Colonic mucosa (tissue), 4 donors: ENCODE measurements at places on chromosomes 6 and 20. TPM values are rescaled to one million over a fixed set of nuclear protein-coding genes. Genes with fewer than 3 reads are reported as not detected.

GRCh38 chr6:17551383-17551958 is 48.6 kb upstream of the FAM8A1 start:
- no peaks in the 10 kb centered on the region for H3K36me3 ChIP-seq
- no peak overlapping the region for H3K27ac ChIP-seq
- H3K4me1 ChIP-seq, result no peaks in the 10 kb centered on the region

GRCh38 chr20:5710551-5710950 is 39.6 kb upstream of the SHLD1 start:
- H3K36me3 ChIP-seq, result no peaks in the 10 kb centered on the region
- no peaks in the 10 kb centered on the region for H3K4me1 ChIP-seq
- DNase-seq, result no peak
- H3K27ac ChIP-seq, result no peak overlapping the region
- no peaks in the 10 kb centered on the region for H3K27me3 ChIP-seq

DNA sequence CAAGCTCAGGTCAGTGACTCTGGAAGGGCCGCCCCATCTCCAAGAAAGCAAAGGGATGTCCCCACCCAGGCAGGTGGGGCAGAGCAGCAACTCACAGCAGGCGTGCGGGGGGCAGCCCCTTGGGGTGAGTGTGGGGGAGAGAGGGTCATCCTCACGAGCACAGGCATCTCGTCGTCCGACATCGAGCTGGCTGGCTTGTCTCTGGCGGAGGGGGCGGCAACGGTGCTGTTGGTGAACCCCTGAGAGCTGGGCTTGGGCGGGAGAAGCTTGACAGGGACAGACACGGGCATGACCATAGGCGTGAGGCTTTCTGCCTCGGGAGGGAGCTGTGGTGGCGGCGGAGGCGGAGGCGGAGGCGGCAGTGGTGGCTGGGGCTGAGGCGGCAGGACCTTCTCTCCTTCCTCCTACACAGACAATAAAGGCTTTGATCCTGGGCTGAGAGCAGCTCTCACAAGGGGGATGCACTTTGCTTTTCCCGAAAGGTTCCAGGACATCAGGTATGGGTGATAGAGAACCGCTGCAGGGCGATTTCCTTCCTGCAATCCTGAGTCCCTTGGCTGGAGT is 45.6 kb upstream of the MRPS10 start:
- no peaks in the 10 kb centered on the region for H3K4me1 ChIP-seq
- H3K36me3 ChIP-seq, result no peaks in the 10 kb centered on the region
- no peak overlapping the region for H3K27ac ChIP-seq
- DNase-seq, result no peak
- H3K27me3 ChIP-seq, result no peaks in the 10 kb centered on the region

DNA sequence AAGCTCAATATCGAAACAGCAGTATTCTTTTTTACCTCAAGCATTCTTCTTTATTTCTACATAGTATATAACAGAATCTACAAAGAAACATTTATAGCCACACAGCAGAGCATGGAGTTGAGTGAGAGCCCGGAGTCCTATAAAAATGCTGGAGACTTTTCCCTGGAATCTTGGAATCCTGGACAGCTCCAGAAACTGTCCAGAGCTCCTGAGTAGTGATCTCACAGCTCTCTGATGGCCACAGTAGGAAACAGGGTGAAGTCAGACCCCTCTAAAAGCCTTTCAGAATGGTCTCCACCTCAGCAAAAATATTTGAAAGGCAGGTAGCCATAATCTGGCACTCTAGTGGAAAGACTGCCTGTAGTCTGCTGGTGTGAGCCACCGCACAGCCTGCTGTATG is 149.3 kb upstream of the STXBP5 start:
- no peak overlapping the region for H3K4me3 ChIP-seq
- no peaks in the 10 kb centered on the region for H3K27me3 ChIP-seq
- no peak overlapping the region for H3K27ac ChIP-seq
- H3K36me3 ChIP-seq, result no peaks in the 10 kb centered on the region

DNA sequence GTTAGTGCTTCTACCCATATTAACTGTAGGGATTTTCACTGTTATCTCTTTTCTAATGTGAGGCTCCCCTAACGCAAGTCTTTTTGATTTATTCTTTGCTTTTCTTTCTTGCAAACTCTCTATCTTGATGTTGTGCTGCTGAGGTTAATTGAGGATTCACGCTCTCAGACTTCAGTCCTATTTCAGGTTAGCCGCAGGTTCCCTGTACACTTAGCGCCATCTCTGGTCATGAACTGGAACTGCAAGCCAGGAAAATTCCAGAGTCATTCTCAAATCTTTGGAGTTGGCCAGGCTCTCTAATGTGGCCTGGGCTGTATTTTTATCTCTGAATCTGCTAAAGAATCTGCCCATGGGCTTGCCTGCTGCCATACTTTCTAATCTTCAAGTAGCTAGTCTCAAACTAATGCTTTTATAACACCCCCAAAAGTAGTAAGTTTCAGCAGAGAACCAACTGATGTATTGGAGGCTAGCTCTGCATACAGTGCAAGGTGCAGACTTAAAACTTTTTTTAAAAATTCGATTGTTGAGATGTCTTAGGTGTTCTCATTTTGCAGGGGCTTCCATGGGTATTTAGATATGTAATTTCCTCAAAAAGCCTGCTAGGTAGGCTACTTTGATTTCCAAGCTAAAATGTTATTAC is 91.1 kb upstream of the OPRM1 start:
- H3K4me1 ChIP-seq, result no peaks in the 10 kb centered on the region
- no peaks in the 10 kb centered on the region for H3K27me3 ChIP-seq
- H3K4me3 ChIP-seq, result no peak overlapping the region
- H3K27ac ChIP-seq, result no peak overlapping the region
- DNase-seq, result peak; percentile 20
- no peaks in the 10 kb centered on the region for H3K36me3 ChIP-seq

The LKAAEAR1 gene
- total RNA-seq, result not detected

- no peak overlapping the region for H3K27ac ChIP-seq
- no peaks in the 10 kb centered on the region for H3K36me3 ChIP-seq
- no peaks in the 10 kb centered on the region for H3K27me3 ChIP-seq
- no peak for DNase-seq
- peaks cover 15% of the 10 kb centered on the region for H3K4me1 ChIP-seq
- no peak overlapping the region for H3K4me3 ChIP-seq
Observed at GRCh38 chr20:62059920-62060630, 5.6 kb downstream of the TAF4 start.

DNA sequence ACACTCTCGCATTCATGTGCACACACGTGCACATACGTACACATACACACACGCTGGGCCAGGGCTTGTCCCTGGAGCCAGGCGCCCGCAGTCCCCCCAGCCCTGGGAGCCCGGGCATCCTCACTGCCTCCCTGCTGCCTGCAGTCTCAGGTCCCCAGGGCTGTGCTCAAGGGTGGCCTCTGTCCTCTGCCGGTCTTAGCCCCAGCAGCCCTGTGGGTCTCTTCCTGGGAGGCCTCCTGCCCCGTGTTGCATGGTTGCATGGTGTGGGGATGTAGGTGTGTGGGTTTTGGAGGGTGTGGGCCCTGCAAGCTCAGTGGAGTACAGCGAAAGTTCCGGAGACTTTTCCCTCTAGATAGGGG is 101.5 kb downstream of the TMEM242 start:
- DNase-seq, result no peak
- H3K27ac ChIP-seq, result no peak overlapping the region
- no peaks in the 10 kb centered on the region for H3K36me3 ChIP-seq
- no peak overlapping the region for H3K4me3 ChIP-seq
- no peaks in the 10 kb centered on the region for H3K27me3 ChIP-seq

- no peak for DNase-seq
- H3K27ac ChIP-seq, result no peak overlapping the region
- no peaks in the 10 kb centered on the region for H3K36me3 ChIP-seq
- H3K4me3 ChIP-seq, result no peak overlapping the region
- H3K27me3 ChIP-seq, result no peaks in the 10 kb centered on the region
Observed at GRCh38 chr6:128567029-128567428, 46.6 kb upstream of the PTPRK start.

GRCh38 chr6:38687043-38687353 is 15.9 kb downstream of the GLO1 start:
- DNase-seq, result no peak
- no peak overlapping the region for H3K27ac ChIP-seq
- no peaks in the 10 kb centered on the region for H3K4me1 ChIP-seq
- no peaks in the 10 kb centered on the region for H3K36me3 ChIP-seq
- no peak overlapping the region for H3K4me3 ChIP-seq
- no peaks in the 10 kb centered on the region for H3K27me3 ChIP-seq

DNA sequence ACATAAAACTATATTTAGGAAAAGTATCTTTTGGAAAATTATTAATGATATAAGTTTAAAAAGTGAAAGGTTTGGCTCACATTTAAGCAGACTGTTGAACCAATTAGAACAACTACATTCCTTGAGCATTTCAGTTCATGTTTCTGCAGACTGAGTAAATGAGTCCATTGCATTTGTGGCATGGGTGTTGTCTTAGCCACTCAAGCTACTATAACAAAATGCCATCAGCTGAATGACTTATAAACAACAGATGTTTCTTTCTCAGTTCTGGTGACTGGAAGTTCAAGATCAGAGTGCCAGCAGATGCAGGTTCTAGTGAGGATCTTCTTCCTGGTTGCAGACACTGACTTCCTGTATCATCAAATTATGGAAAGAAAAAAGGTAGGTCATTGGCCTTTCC is 67.1 kb upstream of the SLC2A12 start:
- H3K27me3 ChIP-seq, result no peaks in the 10 kb centered on the region
- no peaks in the 10 kb centered on the region for H3K36me3 ChIP-seq
- no peak overlapping the region for H3K27ac ChIP-seq
- H3K4me3 ChIP-seq, result no peak overlapping the region
- H3K4me1 ChIP-seq, result no peaks in the 10 kb centered on the region

GRCh38 chr20:22810030-22810429 is 225.1 kb upstream of the SSTR4 start:
- H3K27me3 ChIP-seq, result no peaks in the 10 kb centered on the region
- H3K4me3 ChIP-seq, result no peak overlapping the region
- DNase-seq, result no peak
- no peaks in the 10 kb centered on the region for H3K4me1 ChIP-seq
- H3K27ac ChIP-seq, result no peak overlapping the region
- no peaks in the 10 kb centered on the region for H3K36me3 ChIP-seq

The MYCT1 gene
- 4.8 TPM for total RNA-seq

- no peaks in the 10 kb centered on the region for H3K4me1 ChIP-seq
- no peak overlapping the region for H3K4me3 ChIP-seq
- H3K27ac ChIP-seq, result no peak overlapping the region
- DNase-seq, result no peak
- no peaks in the 10 kb centered on the region for H3K36me3 ChIP-seq
Observed at GRCh38 chr6:119760046-119760445, 410.5 kb upstream of the MAN1A1 start.

The EEF1A2 gene
- 3.2 TPM for total RNA-seq

The LAMA2 gene
- total RNA-seq, result 7.5 TPM

DNA sequence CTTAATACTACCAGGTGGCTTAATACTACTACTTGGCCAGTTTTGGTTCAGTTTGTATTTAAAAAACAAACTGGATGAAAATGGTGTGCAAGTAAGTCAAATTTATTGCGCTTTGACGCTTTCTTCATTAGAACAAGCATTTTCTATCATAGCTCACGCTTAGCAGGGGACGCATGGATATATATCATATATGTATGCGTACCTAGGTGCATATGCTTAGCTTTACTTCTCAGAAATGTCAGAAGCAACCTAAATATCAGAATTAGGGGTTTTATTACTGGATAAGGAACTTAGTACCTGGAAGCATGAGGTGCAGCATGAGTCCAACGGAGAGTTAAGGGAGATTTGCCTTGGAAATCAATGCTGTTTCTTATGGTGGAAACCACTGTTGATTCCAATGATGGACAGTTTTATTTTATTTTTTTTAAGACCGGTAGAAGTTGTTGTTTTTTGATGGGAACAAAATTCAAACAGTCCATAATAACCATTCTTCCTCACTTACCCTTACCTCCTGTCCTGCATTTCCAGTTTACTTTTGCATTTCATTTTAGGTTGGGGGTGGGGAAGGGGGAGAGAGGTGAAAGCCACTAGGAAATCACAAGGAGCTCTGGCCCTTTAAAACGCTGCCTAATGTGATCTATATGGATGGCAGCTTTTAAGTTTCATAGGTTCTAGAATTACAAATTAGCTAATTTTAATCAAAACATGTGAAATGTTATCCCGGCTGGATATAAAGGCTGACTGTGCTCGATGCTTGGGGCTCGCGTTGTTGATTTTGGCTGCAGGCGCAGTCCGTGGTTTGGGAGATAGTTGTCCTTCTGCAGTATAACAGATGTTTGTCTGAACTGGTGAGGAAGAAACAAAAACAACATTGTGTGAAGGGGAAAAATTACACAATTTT is 2.1 kb downstream of the SOBP start:
- no peak for DNase-seq
- H3K4me1 ChIP-seq, result peaks cover 11% of the 10 kb centered on the region
- peaks cover 39% of the 10 kb centered on the region for H3K27me3 ChIP-seq
- H3K27ac ChIP-seq, result no peak overlapping the region
- no peaks in the 10 kb centered on the region for H3K36me3 ChIP-seq

The KHDRBS2 gene
- total RNA-seq, result 1.2 TPM

- H3K27me3 ChIP-seq, result no peaks in the 10 kb centered on the region
- H3K36me3 ChIP-seq, result no peaks in the 10 kb centered on the region
- H3K4me1 ChIP-seq, result no peaks in the 10 kb centered on the region
Observed at GRCh38 chr20:57967364-57967763, 257.5 kb upstream of the PMEPA1 start.

- no peaks in the 10 kb centered on the region for H3K36me3 ChIP-seq
- no peak overlapping the region for H3K4me3 ChIP-seq
- H3K27me3 ChIP-seq, result no peaks in the 10 kb centered on the region
- H3K27ac ChIP-seq, result no peak overlapping the region
- no peak for DNase-seq
- no peaks in the 10 kb centered on the region for H3K4me1 ChIP-seq
Observed at GRCh38 chr6:1024587-1024986, 287.3 kb upstream of the FOXQ1 start.

DNA sequence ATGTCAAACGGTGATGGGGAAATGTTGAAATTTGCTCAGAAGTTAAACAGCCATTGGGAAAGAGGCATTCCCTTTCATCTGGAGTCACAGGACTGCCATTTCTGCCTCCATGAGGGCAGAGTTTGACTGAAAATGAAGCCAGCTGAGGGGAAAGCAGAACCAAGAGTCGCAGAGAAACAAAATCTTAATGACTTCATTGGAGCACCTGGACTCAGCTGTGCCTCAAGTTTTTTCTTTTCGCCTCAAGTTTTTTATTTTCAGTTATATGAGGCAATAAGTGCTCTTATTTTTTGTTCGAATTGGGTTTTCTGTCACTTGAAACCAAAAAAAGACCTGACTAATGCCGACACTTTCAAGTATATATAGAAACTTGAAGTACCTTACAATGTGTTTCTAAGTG is 161.3 kb downstream of the PKHD1 start:
- H3K4me1 ChIP-seq, result no peaks in the 10 kb centered on the region

The PPIL6 gene
- total RNA-seq, result 1.5 TPM

DNA sequence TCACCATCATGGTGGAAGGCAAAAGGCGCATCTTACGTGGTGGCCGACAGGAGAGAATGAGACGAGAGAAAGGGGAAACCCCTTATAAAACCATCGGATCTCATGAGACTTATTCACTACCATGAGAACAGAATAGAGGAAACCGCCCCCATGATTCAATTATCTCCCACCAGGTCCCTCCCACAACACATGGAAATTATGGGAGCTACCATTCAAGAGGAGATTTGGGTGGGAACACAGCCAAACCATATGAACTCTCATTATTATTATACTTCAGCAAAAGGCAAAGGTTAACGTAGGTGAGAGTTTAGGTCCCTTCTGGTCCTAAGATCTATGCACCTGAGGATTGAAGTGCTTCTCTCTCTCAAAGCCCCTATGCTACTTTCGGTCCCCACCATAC is 2.4 kb upstream of the PFDN4 start:
- peaks cover 3% of the 10 kb centered on the region for H3K4me1 ChIP-seq
- no peaks in the 10 kb centered on the region for H3K27me3 ChIP-seq
- no peak for DNase-seq
- no peak overlapping the region for H3K27ac ChIP-seq
- no peaks in the 10 kb centered on the region for H3K36me3 ChIP-seq
